Stomach (tissue), 19 donors: ENCODE measurements at places on chromosomes 6 and 20. TPM values are rescaled to one million over a fixed set of nuclear protein-coding genes. Genes with fewer than 3 reads are reported as not detected.

DNA sequence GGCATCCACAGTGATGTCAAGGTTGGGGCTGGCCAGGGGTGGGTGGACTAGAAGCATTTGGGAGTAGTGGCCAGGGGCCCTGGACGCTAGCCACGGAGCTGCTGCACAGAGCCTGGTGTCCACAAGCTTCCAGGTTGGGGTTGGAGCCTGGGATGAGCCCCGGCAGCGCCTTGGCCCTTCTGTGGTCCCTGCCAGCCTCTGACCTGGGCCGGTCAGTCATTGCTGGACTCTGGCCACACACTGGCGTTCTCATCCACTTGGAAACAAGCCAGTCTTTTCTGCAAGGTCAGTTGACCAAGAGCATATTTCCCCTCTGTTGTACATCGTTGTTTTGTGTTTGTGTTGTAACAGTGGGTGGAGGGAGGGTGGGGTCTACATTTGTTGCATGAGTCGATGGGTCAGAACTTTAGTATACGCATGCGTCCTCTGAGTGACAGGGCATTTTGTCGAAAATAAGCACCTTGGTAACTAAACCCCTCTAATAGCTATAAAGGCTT, 8.4 kb downstream of the PSMA7 start:
- no peaks in the 10 kb centered on the region for H3K27me3 ChIP-seq
- no peak overlapping the region for H3K4me3 ChIP-seq
- H3K4me1 ChIP-seq = peaks cover 50% of the 10 kb centered on the region
- no peak overlapping the region for H3K27ac ChIP-seq
- peaks cover 100% of the 10 kb centered on the region for H3K36me3 ChIP-seq
- no peak for DNase-seq

DNA sequence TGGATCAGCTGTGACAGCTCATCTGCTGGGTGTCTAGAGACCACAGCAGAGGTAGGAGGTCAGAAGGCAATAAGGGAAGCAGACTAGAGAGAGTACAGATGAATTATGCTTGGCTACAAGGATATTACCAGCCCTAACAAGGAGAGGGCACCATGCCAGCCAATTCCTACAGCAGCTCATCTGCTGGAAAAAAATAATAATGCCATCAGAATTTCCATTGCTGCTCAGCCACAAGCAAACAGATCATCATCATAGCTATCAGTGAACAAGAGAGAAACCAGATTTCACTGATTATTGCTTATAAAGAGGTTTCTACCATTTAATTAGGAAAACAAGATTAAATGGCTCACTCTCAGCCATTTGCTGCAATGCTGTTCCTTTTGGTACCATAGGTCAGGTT, 66.5 kb downstream of the PSMG4 start:
- H3K27me3 ChIP-seq = no peaks in the 10 kb centered on the region
- peaks cover 41% of the 10 kb centered on the region for H3K4me1 ChIP-seq
- peak; percentile 79 for DNase-seq
- no peak overlapping the region for H3K4me3 ChIP-seq

Gene GSTA3
- total RNA-seq = not detected

Gene CD40
- 2.8 TPM for total RNA-seq

- no peaks in the 10 kb centered on the region for H3K4me1 ChIP-seq
- H3K27ac ChIP-seq = no peak overlapping the region
- no peak overlapping the region for H3K4me3 ChIP-seq
- no peak for DNase-seq
Observed at GRCh38 chr20:18400460-18400859, 66.4 kb downstream of the DZANK1 start.

Gene FAM209B
- not detected for total RNA-seq

Gene UNC5CL
- total RNA-seq = 84.8 TPM

DNA sequence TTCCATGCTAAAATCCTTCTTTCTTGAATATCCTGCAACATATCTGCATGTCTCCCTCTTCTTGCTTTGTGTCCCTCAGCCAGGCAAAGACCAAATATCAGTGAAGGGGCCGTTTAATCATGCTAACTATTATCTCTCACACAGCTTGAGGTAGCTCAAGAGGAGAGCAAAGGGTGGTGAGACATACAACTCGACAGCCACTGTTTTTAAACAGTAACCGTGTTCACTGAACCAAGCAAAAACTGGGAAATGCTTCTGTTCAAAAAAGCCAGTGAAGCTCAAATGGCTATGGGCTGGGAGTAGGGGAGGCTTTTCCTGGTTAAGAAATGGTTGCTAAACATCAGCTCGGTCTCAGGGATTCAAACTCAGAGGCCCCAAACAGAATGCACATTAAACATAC, 83.4 kb downstream of the MAP7 start:
- H3K27me3 ChIP-seq = no peaks in the 10 kb centered on the region
- DNase-seq = no peak
- no peak overlapping the region for H3K27ac ChIP-seq
- H3K4me1 ChIP-seq = peaks cover 33% of the 10 kb centered on the region
- H3K4me3 ChIP-seq = no peak overlapping the region

- peaks cover 27% of the 10 kb centered on the region for H3K27me3 ChIP-seq
- no peak overlapping the region for H3K27ac ChIP-seq
- peak; percentile 83 for DNase-seq
- H3K36me3 ChIP-seq = no peaks in the 10 kb centered on the region
- H3K4me3 ChIP-seq = no peak overlapping the region
- H3K4me1 ChIP-seq = no peaks in the 10 kb centered on the region
Observed at GRCh38 chr20:36344517-36345132, 38.5 kb downstream of the DLGAP4 start.

DNA sequence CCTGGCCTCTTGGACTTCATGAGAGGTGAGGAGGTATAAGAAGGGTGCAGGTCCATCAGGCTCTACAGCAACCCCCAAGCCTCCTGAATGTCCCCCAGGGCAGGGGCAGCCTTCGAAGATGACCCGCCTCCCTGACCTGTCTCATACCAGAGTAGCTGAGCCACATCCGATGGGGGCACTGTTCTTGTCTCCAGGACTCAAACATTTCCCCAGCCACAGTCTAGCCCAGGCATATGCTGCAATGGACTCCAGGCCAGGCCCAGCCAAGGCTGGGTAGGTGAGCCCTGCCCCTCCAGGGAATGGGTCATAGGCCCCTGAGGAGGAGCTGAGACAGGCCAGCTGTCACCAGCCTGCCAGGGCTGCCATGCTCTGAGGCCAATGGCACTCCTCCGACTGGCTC, 65.3 kb downstream of the BANF2 start:
- peaks cover 20% of the 10 kb centered on the region for H3K4me1 ChIP-seq
- H3K36me3 ChIP-seq = no peaks in the 10 kb centered on the region
- H3K27me3 ChIP-seq = no peaks in the 10 kb centered on the region
- no peak for DNase-seq
- H3K4me3 ChIP-seq = no peak overlapping the region

DNA sequence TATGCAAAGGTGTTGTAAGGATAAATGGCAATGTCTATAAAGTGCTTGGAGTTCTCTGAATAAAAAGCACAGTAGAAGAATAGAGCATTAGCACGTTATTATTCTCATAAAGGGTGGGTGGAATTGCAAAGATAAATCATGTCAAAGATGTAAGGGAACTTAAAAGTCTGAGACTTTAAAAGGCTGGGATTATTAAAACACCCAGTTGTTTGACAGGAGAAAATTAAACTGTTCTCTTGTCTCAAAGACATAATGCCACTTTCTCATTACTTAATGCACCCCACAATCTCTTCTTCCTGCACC, 70.4 kb upstream of the PDE10A start:
- no peak overlapping the region for H3K4me3 ChIP-seq
- no peaks in the 10 kb centered on the region for H3K27me3 ChIP-seq
- no peak for DNase-seq
- no peak overlapping the region for H3K27ac ChIP-seq
- no peaks in the 10 kb centered on the region for H3K36me3 ChIP-seq

Gene BYSL
- 6.2 TPM for total RNA-seq

DNA sequence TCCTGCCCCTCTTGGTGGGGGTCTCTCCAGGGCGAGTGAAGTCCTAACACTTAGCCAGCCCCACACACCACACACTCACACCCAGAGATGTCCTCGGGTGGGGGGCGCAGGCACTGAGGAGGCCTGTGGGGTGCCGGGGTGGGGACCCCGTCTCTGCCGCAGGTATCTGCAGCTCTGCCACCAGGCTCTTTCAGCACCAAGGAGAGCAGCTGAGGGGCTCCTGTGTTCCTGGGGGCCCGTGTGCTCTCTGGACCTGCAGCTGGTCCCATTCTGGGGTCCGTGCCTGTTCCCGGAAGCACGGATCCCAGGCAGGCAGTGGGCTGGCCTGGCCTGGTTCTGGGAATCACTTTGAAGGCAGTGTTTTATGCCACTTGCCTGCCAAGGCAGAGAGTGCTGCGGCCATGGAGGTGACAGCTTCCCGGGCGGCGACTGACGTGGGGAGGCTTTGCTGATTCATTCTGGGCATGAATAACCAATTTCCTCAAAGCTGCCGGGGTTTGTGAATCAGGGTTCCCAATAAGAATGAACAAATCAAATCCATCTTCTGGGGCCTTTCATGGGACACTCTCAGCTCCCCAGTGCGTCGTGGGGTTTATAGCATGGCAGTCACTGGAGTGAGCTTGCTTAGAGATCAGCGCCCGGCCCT, 54.4 kb upstream of the SLCO4A1 start:
- peaks cover 11% of the 10 kb centered on the region for H3K4me1 ChIP-seq
- no peaks in the 10 kb centered on the region for H3K36me3 ChIP-seq
- no peak overlapping the region for H3K4me3 ChIP-seq
- H3K27ac ChIP-seq = no peak overlapping the region
- H3K27me3 ChIP-seq = peaks cover 94% of the 10 kb centered on the region
- DNase-seq = no peak

DNA sequence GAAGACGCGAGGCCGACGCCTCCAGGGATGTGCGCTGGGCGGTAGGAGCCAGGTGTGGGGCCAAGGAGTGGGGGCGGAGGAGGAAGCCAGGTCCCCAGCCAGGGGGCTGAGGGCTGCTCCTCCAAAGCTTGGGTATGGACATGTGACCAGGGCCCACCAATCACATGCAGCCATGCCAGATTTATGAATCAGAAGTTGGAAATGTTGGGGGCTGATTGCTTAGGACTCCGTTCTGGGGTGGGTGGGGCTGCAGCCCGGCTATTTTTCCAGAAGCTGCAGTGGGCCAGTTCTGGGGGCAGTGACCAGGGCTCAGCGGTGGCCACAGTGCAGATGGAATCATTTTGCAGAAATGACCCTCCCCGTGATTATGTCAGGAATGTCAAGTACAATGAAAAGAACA, 96.0 kb downstream of the CEBPB start:
- DNase-seq = peak; percentile 74
- H3K36me3 ChIP-seq = no peaks in the 10 kb centered on the region
- peak overlapping the region; percentile 89 for H3K27ac ChIP-seq
- H3K4me3 ChIP-seq = no peak overlapping the region
- peaks cover 58% of the 10 kb centered on the region for H3K4me1 ChIP-seq

GRCh38 chr6:157298216-157298724, 25.0 kb downstream of the TMEM242 start:
- H3K4me1 ChIP-seq = peaks cover 6% of the 10 kb centered on the region
- H3K27ac ChIP-seq = no peak overlapping the region
- no peak overlapping the region for H3K4me3 ChIP-seq
- DNase-seq = no peak
- H3K36me3 ChIP-seq = peaks cover 8% of the 10 kb centered on the region
- H3K27me3 ChIP-seq = no peaks in the 10 kb centered on the region

Gene SAMD5
- total RNA-seq = 19.1 TPM

DNA sequence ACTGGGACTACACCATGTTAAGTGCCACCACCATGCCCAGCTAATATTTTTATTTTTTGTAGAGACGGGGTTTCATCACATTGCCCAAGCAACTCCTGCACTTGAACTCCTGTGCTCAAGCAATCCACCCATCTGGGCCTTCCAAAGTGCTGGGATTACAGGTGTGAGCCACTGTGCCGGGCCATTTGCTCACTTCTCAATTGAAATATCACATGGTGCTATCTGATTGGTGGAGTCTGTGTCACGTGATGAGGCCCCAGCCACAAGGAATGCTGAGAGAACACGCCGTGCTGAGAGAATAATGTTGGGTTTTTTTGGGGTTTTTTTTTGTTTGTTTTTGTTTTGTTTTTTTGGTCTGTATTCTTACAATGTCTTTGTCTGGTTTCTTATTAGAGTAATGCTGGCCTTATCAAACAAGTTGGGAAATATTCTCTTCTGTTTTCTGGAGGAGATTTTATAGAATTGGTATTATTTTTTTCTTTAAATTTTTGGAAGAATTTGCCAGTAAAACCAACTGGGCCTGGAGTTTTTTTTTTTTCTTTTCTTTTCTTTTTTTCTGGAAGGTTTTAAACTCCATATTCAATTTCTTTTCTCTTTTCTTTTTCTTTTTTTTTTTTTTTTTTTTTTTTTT, 183.2 kb upstream of the KCNG1 start:
- no peak overlapping the region for H3K27ac ChIP-seq
- no peaks in the 10 kb centered on the region for H3K27me3 ChIP-seq
- no peak overlapping the region for H3K4me3 ChIP-seq
- H3K4me1 ChIP-seq = no peaks in the 10 kb centered on the region
- no peaks in the 10 kb centered on the region for H3K36me3 ChIP-seq

GRCh38 chr6:136550045-136550329, 235 bp downstream of the MAP7 start:
- peaks cover 11% of the 10 kb centered on the region for H3K4me1 ChIP-seq
- H3K27me3 ChIP-seq = peaks cover 23% of the 10 kb centered on the region
- peak overlapping the region; percentile 89 for H3K27ac ChIP-seq
- H3K4me3 ChIP-seq = peak overlapping the region; percentile 80
- no peaks in the 10 kb centered on the region for H3K36me3 ChIP-seq
- no peak for DNase-seq

- H3K27ac ChIP-seq = no peak overlapping the region
- H3K27me3 ChIP-seq = no peaks in the 10 kb centered on the region
- DNase-seq = no peak
- no peak overlapping the region for H3K4me3 ChIP-seq
- no peaks in the 10 kb centered on the region for H3K36me3 ChIP-seq
Observed at GRCh38 chr6:151026041-151026663, 160.7 kb downstream of the MTHFD1L start.

DNA sequence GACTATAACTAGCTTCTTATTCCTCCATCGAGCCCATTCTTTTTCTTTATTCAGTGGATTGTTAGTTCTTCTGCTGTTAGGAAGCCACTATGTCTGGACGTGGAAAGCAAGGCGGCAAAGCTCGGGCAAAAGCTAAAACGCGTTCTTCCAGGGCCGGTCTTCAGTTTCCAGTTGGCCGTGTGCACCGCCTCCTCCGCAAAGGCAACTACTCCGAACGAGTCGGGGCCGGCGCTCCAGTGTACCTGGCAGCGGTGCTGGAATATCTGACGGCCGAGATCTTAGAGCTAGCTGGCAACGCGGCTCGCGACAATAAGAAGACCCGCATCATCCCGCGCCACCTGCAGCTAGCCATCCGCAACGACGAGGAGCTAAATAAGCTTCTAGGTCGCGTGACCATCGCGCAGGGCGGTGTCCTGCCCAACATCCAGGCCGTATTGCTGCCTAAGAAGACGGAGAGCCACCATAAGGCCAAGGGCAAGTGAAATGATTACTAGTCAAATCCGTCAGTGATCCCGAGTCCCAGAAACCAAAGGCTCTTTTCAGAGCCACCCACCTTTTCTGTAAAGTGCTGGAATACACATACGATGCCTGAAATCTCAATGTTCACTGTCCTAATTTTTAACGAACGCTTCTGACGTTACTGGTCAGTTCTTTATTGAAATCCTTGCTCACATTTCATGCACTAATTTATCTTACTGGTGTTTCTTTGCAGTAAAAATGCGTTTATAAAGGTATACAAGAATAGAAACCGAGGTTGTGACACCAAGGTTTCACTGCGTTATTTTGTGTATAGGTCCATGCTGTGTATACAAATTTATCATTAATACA, 129.9 kb downstream of the HFE start:
- peaks cover 5% of the 10 kb centered on the region for H3K4me1 ChIP-seq
- H3K27me3 ChIP-seq = peaks cover 87% of the 10 kb centered on the region
- DNase-seq = peak; percentile 96
- peak overlapping the region; percentile 46 for H3K4me3 ChIP-seq
- no peaks in the 10 kb centered on the region for H3K36me3 ChIP-seq

Gene MOG
- not detected for total RNA-seq

- no peaks in the 10 kb centered on the region for H3K36me3 ChIP-seq
- peak overlapping the region; percentile 99 for H3K27ac ChIP-seq
- peaks cover 48% of the 10 kb centered on the region for H3K4me1 ChIP-seq
- peak overlapping the region; percentile 69 for H3K4me3 ChIP-seq
Observed at GRCh38 chr6:36546308-36546919, 865 bp downstream of the STK38 start.

Gene ZBTB12
- total RNA-seq = 1.8 TPM
